ENCODE measurements at places on chromosomes 3 and 15.

- no peak for DNase-seq
Measured at GRCh38 chr15:97899981-97900380, 60.5 kb upstream of the ARRDC4 start.

DNA sequence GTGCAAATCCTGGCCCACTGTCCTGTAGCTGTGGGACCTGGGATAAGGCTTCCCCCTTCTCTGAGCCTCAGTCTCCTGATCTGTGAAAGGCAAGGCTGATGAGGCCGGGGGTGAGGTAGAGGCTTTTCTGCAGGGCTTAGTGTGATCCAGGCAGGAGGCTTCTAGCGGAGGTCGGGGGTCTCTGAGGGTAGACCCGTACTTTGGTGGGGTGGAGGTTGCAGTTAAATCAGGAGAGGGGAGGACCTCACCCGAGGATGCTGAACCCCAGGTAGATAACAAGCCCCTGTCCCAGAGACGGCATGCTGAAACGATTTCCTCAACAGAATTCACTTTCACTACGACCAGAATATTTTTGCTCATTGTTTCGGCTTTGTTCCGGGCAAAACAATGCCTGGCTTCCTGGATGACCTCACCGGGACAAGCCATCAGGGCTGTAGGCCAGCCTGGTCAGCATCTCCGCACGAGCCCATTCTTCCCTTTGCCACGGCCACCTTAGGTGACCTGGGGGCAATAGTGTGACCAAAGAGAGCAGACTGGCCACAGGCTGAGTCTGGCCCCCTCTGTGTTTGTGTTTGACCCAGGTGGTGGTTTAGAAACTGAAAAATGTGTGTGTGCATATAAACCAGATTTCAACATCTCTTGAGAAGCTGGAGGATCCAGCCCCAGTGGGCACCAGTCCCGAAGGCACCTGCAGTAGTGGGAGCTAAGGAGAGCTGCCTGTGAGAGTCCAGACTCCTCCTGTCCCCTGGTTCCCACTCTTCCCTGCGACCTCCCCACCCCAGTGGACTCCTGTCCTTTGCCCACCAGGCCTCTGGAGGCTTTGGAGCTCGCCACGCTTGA is 33.0 kb downstream of the SLC6A6 start:
- no peak for DNase-seq

GRCh38 chr15:67768313-67768977 is 56.9 kb upstream of the SKOR1 start:
- no peak for DNase-seq

DNA sequence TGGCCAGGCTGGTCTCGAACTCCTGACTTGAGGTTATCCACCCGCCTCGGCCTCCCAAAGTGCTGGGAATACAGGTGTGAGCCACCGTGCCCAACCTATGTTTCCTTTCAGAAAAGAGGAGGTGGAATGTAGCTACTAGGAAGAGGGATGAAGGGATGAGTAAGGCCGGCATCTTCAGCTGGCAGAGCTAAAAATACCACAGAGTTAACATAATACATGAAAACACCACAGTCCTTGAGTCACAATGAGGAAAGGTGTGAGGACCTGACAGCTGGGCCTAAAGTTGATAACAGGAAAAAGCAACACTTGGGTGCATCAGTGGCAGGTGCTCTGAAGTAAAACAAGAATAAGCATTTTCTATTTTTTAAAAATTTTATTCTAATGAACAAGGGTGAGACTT is 392.2 kb downstream of the DIPK2A start:
- DNase-seq, result no peak

- DNase-seq, result no peak
Measured at GRCh38 chr3:65778968-65779367, 259.8 kb downstream of the MAGI1 start.

GRCh38 chr3:110679285-110679684 is 392.3 kb upstream of the NECTIN3 start:
- DNase-seq, result no peak

DNA sequence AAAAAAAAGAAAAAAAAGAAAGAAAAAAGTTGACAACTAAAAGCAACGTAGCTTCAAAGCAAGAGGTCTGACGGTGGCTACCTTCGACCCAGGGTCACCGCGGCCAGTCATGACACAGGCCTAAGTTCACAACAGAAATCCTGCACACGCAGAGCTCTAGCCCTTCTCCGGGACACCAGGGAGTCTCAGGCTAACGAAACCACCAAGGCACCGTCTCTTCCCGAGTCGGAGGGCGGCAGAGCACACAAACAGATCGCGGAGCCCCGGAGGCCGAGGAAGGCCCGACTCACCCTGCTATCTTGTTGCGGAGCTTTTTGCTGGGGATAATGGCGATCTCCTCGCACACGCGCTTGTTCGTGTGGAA is 584 bp downstream of the RPS17 start:
- peak; percentile 59 for DNase-seq

DNA sequence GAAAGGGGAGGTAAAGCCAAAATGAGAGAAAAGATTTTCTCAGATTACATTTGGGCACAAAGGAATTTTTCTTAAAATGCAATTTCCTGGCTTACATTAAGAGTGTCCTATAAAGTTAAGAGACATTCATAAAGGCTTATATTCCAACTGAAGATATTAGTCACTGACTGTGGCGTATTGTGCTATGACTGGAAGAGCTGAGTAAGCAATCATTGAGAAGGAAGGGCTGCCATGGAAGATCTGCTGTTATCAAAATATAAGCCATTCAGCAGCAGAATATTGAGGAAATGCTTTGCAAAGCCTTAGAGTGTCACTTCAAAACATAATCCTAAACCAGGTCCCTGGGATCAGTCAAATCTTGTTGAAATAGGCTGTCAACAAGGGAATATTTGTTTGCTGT is 593.9 kb downstream of the TUSC7 start:
- no peak for DNase-seq

DNA sequence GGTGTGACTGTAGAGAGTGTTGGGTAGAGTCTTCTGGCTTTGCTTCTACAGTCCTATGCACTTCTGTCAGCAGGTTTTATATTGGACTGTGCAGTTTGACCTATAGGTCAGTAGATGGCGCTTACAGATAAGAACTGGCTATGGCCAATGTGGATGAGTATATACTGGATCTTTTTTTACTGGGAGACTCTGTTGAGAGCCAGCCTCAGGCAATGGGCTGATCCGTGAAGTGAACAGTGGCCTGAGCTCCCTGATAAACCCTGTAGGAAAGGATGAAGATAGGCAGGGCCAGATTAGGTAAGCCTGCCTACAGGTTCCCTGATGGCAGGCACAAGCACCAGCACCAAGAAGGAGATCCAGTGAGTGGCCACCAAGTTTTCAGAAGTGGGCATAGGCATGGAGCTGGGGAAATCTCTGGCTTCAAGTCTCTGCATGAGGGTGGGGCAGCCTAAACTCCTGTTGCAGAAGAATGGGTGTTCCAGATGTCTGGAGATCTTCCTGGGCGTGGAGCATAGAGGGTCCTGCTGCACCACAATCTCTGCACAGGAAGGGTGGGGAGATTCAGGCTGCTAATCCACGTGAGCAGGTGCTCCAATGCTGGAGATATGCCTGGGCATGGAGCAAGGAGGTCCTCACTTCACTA is 326.0 kb upstream of the SGO1 start:
- peak; percentile 80 for DNase-seq

GRCh38 chr3:37994639-37994972 is 4.0 kb downstream of the VILL start:
- DNase-seq, result peak; percentile 73

DNA sequence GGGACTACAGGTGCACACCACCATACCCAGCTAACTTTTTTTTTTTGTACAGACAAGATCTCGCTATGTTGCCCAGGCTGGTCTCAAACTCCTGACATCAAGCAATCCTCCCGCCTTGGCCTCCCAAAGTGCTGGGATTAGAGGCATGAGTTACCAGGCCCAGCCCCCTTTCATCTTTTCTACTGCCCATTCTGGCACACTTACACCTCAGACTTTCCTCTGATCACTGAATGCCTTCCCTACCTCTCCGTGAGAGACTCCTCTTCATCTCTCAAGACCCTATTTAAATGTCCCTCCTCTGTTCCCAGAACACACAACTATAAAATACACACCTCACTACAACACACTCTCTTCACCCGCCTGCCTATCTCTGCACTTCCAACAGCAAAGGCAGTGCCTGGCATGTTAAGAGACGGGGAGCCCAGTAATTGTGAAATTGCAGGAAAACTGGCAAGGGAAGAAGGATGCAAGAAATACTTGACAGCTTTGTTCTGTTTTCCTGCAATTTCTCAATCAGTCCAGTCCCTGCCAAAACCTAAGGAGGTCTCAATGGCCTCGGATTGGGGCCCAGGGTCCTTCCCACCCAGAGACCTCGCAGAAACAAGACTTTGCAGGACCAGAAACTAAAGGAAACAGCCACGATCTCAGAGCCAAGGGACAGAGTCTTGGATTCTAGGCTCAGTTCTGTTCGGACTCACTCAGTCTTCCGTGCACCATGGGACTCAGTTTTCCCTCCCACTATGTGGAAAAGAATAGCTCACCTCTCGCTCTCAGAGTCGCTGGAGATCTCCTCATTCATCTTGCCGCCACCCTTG is 849 bp downstream of the RRP9 start:
- peak; percentile 53 for DNase-seq

GRCh38 chr3:66504850-66505641 is 4.2 kb upstream of the LRIG1 start:
- no peak for DNase-seq

DNA sequence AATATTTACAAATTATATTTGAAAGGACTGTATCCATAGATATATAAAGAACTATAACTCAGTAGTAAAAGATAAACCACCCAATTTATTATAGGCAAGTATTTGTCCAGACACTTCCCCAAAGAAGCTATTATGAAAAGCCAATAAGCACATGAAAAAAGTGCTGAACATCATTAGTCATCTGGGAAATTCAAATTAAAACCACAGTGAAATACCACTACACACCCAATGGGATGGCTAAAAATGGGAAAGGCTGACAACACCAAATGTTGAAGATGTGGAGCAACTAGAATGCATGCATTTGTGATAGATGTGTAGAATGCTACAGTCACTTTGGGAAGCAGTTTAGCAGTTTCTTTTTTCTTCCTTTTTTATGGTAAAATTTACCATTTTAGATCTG is 147.0 kb downstream of the PDE8A start:
- DNase-seq, result no peak

DNA sequence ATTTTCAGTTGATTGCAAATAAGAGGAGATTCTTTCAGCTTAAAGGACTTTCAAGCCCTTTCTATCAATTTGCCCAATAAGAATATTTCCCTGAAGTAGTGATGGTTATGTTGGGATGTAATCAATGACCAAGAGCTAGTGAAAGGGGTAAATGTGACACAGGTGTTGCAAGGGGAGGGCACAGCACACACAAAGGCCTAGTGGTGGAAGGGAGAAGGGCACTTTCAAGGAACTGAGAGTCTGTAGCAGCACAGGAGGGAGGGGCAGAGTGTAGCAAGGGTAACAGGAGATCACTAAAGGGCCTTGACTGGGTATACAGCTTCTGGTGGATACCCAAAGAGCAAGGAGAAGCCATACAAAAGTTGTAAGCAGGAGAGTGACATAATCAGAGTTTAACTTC is 217.8 kb upstream of the ARHGEF26 start:
- no peak for DNase-seq

- DNase-seq, result no peak
Measured at GRCh38 chr3:33041909-33042308, 55.0 kb downstream of the GLB1 start.

DNA sequence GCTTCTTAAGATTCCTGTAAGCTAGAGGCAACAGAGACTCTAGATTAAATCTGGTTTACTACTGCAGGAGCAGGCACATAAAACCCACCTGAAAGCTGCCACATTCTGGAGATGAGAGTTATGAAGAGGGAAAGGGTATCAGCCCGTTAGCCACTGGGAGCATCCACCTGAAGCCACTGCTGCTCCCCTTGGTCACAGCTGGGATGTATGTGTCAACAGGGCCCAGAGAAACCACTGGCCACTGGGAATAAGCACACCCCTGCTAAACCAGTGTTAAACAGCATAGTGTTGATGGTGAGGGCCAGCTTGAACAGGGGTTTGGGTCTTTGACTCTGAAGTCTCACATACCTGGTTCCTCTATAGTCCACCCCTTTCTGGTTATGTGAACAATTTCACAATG is 10.9 kb downstream of the SLCO2A1 start:
- no peak for DNase-seq

- peak; percentile 70 for DNase-seq
Measured at GRCh38 chr3:186826410-186826975, 16.0 kb upstream of the ADIPOQ start.

DNA sequence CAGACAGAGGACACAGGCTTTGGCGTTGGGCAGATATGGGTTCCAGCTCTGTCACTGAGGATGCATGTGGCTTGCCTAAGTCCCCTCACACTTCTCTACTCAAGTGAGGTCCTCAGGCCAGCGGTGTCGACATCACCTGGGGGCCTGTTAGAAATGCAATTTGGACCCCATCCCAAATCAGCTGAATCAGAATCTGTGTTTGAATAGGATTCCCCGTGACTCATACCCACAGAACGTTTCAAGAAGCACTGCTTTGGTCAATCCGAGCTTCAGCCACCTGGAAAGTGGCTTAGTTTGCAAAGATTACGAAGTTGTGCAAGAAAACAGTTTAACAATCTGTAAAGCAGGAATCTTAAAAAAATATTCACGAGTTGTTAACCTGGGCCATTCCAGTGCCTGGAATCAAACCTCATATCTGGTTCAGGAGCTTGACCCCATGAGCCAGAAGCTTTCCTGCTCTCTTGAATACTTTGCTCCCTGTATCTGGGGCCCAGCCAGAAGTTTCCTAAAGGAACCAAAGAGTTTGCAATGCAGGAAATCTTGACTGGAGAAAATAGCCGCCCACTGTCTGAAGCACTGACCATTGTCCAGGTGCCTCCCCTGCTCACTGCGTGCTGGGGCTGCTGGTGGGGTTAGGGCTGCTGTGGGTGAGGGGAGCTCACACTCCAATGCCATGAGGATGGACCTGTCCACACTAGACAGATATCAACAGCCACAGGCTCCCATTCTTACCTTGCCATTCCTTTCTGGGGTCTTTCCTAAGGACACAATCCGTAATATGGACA is 208.5 kb upstream of the LINGO1 start:
- no peak for DNase-seq

- DNase-seq, result no peak
Measured at GRCh38 chr3:30511524-30512251, 94.7 kb upstream of the TGFBR2 start.

GRCh38 chr15:68447209-68447608 is 15.2 kb upstream of the ITGA11 start:
- no peak for DNase-seq

DNA sequence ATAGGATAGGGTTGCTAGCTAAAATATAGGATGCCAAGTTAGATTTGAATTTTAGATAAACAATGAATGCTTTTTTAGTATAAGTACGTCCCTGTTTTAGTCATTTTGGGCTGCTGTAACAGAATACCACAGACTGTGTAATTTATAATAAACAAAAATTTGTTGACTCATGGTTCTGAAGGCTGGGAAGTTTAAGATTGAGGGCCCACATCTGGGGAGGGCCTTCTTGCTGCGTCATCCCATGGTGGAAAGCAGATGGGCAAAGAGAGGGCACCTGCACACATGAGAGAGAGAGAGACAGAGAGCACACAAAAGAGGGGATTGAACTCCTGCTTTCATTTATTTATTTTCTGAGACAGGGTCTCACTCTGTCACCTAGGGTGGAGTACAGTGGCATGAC is 246.5 kb downstream of the EPHB1 start:
- DNase-seq, result no peak

DNA sequence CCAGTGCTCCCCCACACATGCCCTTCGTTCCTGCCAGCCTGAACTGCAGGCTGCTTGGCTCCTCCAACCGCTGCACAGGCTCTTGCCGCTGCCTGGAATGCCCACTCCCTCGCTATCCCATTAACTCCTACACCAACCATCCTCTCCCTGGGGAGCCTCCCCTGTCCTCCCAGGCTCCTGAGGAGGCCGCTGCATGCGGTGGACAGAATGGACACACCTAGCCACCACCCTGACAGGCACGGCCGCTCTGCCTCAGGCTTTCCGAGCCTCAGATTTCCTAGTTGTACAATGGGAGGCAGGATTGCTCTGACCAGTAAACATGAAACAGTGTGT is 2.3 kb downstream of the PLXNB1 start:
- no peak for DNase-seq
